ENCODE measurements at places on chromosomes 6 and 20. TPM values are rescaled to one million over a fixed set of nuclear protein-coding genes. Genes with fewer than 3 reads are reported as not detected.

Gene C2
- 0.22 TPM for total RNA-seq

Gene DST
- 640 TPM for total RNA-seq

Gene PGC
- not detected for total RNA-seq

Gene ELOVL4
- total RNA-seq, result 2.3 TPM

Gene LST1
- not detected for total RNA-seq

Gene GRM1
- total RNA-seq, result under 0.01 TPM

Gene HLA-DQA2
- not detected for total RNA-seq

All from placental epithelial cell (primary cell).